ENCODE measurements at places on chromosomes 1 and 21. TPM values are rescaled to one million over a fixed set of nuclear protein-coding genes. Genes with fewer than 3 reads are reported as not detected.

Gene ASTN1
- total RNA-seq: not detected

Gene SCYL3
- 13.6 TPM for total RNA-seq

DNA sequence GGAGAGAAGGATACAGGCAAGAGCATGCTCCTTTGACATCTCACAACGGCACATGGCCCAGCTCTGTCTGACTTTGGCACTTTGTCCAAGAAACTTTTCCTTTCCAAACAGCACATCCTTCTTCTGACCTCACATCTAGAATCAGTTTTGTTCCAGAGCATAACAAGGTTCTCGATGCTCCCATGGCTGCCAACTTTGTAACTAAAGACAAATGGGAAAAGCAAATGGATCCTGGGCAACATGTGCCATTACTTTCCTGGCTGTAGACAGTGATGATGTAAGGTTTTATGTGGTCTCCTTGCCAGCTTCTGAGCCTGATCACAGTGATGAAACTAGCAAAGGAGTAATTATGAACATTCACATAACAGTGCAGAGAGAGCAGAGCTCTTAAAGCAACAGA, 171.8 kb upstream of the C1orf87 start:
- no peak for DNase-seq

GRCh38 chr1:54331091-54331772, 75.0 kb downstream of the SSBP3 start:
- DNase-seq: no peak

DNA sequence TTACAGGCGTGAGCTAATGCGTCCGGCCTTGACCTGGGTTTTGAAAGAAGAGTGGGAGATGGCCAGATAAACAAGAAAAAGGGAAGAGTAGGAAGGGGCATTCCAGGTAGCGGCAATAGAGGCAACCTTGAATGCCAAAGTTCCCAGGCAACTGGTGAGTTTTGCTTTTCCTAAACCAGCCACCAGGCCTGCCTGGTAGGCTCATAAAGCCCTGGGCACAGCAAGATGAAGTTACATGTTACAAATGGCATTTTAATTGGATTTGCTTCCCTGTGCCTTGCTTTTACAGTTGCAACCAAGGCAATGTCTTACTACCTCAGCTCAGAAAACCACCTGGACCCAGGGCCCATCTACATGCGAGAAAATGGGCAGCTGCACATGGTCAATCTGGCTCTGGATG, 5.5 kb downstream of the LRRC42 start:
- DNase-seq: no peak

- no peak for DNase-seq
Measured at GRCh38 chr21:46459024-46459355, 299 bp downstream of the DIP2A start.

DNA sequence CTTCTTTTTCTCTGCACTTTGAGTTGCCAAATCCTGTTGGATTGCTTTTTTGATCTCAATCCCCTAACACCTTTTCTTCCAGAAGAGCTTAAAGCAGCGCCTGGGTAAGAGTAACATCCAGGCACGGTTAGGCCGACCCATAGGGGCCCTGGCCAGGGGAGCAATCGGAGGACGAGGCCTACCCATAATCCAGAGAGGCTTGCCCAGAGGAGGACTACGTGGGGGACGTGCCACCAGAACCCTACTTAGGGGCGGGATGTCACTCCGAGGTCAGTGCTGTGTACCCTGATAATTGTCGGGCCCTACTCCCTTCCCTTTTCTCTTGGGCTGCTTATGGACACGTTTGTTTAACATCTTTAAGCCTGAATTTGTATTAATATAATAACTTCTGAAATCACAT, 8.3 kb downstream of the CHTOP start:
- DNase-seq: no peak

DNA sequence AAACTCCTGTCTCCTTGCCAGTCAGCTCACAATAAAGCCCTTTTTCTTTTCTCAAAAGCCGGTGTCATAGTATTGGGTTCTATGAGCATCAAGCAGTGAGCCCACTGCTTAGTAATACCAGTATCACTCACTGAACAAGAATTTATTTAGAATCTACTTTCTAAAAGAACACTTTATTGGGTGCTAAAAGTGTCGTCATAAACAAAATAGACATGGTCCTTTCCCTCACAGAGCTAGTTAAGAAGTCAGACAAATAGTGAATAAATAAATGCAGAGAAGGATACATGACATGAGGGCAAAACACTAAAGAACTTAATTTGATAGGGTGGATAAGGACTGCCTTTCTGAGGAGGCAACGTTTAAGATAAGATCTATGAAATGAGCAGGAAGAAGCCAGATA, 32.2 kb downstream of the EVI5 start:
- no peak for DNase-seq

Gene DPM3
- 54.2 TPM for total RNA-seq

Gene TMCC2
- 2.6 TPM for total RNA-seq
